ENCODE measurements at places on chromosomes 11 and 22.

DNA sequence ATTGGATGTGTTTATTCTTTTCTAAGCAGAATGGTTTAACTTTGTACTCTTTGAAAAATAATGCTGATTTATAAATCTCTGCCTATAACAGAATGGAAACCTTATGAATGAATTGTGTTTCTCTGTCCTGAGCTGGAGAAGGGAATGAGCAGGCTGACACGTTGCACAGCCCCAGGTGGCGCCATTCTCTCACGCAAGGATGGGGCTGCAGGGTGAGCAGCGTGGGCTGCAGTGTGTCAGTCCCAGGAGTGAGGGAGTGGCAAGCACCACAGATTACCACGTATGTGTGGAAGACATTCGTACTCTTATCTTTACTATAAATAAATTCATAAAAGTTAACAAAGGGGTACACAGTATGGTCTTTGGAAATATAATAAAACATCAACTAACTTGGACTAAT lies 33.4 kb downstream of the FDX1 start:
- no peak for DNase-seq

DNA sequence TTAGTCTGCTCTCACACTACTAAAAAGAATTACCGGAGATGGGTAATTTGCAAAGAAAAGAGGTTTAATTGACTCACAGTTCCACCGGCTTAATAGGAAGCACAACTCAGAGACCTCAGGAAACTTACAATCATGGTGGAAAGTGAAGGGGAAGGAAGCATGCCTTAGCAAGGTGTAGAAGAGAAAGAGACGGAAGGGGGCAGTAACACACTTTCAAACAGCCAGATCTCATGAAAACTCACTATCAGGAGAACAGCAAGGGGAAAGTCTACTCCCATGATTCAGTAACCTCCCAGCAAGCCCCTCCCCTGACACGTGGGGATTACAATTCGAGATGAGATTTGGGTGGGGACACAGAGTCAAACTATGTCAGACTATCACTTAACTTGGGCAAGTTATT lies 236.6 kb upstream of the ANO3 start:
- no peak for DNase-seq

DNA sequence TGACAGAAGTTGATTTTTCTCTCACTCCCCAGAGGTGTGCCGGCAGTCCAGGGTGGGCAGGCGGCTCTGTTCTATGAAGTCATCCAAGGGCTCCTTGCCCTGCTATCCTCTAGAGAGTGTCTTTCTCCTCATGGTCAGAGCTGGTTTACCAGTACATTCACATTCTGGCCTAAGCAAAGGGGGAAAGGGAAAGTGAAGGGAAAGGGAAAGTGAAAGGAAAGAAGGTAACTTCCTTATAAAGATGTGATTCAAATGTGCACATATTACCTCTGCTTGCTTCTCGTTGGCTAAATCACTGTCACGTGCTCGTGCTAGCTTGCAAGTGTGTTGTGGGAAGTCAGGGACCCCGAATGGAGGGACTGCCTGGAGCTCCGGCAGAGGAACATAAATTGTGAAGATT lies 2.9 kb upstream of the HTATIP2 start:
- no peak for DNase-seq

DNA sequence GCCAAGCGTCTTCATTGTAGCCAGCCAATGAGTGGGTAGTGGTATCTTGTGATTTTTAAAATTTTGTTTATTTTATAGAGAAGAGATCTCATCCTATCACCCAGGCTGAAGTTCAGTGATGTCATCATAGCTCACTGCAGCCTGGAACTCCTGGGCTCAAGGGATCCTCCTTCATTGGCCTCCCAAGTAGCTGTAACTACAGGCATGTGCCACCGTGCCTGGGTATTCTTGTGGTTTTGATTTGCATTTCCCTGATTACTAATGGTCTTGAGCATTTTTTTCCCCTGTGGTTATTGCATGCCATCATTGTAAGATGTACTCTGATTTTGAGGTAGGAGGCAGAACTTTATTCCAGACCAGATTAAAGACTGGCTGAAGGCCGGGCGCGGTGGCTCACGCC lies 2.4 kb upstream of the DENND6B start:
- DNase-seq: no peak

GRCh38 chr11:78000193-78000592 lies 5.7 kb upstream of the INTS4 start:
- peak; percentile 22 for DNase-seq

- DNase-seq: no peak
Measured at GRCh38 chr11:33778675-33779074, 4.4 kb upstream of the FBXO3 start.

DNA sequence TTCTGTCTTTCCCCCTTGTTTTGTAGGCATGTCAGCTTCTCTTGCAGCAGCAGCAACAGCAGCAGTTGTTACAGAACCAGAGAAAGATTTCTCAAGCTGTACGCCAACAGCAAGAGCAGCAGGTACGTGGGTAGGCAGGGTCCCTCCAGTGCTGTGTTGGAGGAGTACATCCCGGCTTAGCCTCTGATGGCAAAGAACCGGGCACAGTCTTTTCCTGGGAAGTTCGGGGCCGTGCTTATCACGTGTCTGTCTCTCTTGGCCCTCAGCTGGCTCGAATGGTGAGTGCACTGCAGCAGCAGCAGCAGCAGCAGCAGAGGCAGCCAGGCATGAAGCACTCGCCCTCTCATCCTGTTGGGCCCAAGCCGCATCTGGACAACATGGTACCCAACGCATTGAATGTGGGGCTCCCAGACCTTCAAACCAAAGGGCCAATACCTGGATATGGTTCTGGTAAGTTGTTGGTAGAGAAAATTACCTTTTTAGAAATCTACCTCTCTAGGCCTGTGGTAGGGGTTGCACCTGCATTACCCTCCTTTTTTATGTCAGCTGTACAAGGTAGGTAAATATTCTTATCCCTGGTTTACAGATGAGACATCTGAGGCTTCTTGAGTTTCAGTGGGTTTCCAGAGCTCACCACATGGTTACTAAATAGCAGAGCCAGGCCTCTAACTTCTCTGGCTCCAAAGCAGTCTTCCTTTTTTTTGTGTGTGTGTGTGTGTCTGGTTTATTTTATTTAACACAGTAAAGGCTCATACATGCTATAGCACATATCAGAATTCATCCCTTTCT lies 45.2 kb upstream of the ADSL start:
- DNase-seq: no peak

DNA sequence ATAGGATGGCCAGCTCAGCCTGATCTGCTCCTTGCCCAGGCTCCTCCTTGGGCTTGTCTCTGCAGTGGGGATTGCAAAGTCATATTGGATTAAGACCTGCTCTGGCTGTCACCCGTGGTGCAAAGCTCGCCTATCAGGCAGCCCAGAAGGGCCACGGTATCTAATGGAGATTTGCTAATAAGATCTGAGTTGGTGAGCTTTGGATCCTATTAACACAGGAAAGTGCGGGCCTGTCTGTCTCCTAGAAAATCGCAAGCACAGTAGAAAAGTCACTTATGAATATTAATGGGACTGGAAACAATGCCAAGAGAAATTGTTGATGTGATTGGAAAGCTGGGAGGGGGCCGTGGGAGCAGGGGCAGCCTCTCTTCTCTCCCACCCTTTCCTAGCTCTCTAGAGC lies 72.8 kb downstream of the CHST1 start:
- DNase-seq: no peak

DNA sequence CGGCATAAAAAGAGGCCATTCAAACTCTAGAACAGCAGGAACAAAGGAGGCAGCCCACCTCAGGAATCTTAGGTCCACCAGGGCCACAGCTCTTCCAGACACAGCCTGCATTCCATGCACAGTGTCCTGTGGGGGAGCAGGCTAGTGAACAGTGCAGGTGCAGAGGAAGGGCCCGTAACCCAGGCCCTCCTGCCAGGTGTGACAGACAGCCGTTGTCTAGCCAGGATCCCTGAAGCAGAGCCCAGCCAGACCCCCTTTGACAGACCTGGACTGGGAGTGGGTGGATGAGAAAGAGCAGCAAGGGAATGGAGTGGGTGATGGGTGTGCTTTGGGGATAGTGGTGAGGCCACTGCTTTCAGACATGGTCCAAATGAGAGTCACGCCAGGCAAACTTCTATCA lies 1.2 kb upstream of the ZPR1 start:
- no peak for DNase-seq

GRCh38 chr11:45332276-45332934 lies 46.3 kb upstream of the SYT13 start:
- peak; percentile 14 for DNase-seq

- DNase-seq: no peak
Measured at GRCh38 chr11:81224396-81224795, 1509.3 kb downstream of the FAM181B start.

GRCh38 chr11:83656796-83657330 lies 370.7 kb upstream of the CCDC90B start:
- DNase-seq: no peak
